Fibroblast of skin of abdomen (primary cell): ENCODE measurements at places on chromosomes 6 and 20.

GRCh38 chr20:41553142-41553879, 64.9 kb downstream of the CHD6 start:
- no peak for DNase-seq

DNA sequence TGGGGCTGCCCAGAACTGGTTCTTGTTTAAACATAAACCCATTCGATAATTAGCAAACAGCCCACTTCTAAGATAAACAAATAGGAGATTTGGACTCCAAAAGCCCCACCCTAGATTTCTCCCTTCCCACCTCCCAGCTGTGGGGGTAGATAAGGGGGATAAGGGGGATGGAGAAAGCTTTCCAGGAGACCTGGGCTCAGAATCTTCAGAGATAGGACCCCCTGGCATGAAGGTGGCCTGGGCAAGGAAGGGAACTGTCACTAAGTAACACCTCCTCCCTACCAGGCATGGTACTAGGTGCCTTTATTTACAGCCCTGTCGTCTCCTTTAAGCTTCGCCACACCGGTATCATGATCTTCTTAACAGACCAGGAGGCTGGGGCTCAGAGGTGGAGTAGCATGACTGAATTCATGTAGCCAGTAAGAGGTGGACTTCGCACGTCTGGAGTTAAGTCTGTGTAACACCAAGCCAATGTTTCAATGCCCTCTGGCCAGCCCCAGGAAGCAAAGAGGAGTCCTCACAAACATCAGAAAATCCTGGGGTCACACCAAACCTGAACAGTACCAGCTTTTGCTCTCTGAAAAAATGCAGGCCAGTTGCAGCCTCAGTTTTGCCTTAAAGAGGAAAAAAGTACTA, 4.6 kb downstream of the SDC4 start:
- no peak for DNase-seq

DNA sequence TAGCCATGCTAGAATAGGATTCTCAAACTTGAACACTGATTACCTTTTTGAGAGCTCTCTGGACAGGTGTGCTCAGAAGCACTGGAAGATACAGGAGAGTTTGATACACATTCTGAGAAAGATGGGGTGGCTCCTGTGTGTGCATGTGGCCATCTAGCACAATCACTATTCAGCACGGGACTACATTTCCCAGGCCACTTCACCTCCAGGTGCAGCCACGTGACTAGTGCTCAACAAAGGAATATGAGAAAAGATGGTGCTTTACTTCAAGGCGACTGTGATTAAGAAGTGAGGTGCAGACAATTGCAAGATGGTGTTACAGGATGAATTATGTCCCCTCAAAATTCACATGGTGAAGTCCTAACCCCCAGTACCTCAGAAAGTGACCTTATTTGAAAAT, 103.8 kb downstream of the BACH2 start:
- DNase-seq = no peak

GRCh38 chr6:18245642-18246041, 18.7 kb downstream of the DEK start:
- DNase-seq = no peak

GRCh38 chr20:18310592-18310991, 22.3 kb downstream of the ZNF133 start:
- DNase-seq = no peak

- DNase-seq = peak; percentile 65
Observed at GRCh38 chr20:51759769-51760510, 8.2 kb downstream of the ATP9A start.

- peak; percentile 89 for DNase-seq
Observed at GRCh38 chr6:130020907-130021629, 2.7 kb downstream of the L3MBTL3 start.

DNA sequence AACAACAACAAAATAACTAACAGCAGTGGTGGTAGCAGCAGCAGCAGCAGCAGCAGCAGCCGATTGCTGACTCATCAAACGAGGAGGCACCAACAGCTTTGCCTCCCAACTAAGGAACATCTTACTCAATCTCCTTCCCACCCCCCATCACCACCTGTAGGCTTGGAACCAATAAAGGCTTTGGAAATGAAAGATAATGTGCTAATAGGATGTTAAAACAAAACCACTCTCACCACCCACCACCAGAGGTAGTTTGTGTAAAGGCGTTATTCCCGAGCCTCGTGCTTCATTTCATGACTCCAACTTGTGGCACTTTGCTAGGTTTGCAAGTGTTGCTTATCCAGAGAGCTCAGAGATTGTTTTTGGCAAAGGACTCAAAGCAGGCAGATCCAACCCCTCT, 346.5 kb downstream of the CD83 start:
- peak; percentile 27 for DNase-seq

DNA sequence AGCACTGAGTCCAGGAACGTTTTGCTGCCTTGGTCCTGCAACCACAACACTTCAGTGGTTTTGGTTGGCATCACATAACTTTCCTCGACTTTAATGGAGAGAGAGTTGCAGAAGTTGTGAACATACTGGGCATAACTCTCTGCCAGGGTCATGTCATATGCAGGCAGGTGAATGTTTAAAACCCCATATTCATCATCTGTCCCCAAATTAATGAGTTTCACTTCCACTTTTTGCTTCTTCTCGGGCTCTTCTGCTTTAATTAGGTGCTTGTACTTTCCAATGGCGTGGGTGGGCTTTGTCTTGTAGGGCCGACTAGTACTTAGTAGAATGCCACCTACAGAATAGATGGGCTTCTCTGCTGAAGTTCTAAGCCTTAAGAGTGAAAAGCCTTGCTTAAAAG, 45.2 kb upstream of the TFAP2A start:
- DNase-seq = no peak

GRCh38 chr6:53673162-53673727, 7.7 kb upstream of the KLHL31 start:
- DNase-seq = peak; percentile 78

DNA sequence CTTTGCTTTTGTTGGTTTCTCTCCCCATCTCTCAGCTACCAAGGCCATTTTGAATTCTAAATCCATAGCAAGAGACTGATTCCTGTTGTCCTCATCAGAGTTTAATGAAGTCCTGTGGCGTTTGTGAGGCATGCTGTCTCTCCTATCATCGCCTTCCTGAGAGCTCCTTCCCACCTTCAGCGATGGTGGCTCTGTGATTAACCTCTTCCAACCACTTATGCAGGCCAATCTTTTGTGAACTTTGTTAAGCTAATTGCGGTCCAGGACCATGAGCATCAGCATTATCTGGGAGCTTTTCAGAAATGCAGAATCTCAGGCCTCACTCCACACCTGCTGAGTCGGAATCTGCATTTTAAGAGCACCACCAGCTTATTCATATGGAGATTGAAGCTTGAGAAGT, 272.5 kb upstream of the CDYL start:
- no peak for DNase-seq

DNA sequence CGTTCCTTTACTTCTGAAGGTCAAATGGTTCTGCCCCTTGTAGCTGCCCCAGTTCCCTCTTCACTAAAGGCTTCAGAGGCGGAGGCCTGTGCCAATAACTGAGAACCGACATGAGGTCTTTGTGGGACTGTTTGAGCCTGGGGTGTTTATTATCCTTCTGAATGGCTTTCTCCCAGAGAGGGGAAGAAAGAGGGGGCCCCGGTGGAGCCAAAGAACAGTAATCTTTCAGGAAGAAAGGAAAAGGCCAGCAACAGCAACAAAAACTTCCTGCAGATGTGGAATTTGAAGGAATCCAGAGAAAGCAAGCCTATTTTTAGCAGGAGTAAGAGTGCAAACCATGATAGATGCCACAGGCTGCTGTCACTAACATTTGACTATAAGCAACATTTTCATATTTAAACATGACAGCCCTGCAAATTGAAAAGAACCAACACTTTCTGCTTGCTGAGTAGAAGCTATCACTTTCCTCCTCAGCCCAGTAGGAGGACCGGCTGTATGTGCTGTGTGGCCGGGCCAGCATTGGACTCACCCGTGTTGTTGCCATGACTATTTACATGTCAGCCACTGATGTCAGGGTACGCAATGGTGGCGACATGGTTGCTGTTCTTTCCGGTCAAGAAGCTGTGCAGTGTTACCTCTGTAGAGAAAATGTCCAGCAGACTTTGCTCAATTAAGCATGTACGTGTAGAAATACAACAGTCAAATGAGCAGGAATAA, 121.3 kb downstream of the SOBP start:
- no peak for DNase-seq

- DNase-seq = no peak
Observed at GRCh38 chr6:37230104-37230503, 27.5 kb upstream of the TBC1D22B start.

GRCh38 chr6:142737368-142738034, 207.5 kb downstream of the HIVEP2 start:
- DNase-seq = peak; percentile 73

GRCh38 chr20:61690150-61690549, 375.5 kb downstream of the TAF4 start:
- DNase-seq = no peak

GRCh38 chr6:4923081-4923480, 80.8 kb downstream of the RPP40 start:
- no peak for DNase-seq

GRCh38 chr20:59192533-59192896, 28.9 kb downstream of the ZNF831 start:
- DNase-seq = no peak

- DNase-seq = no peak
Observed at GRCh38 chr6:131894493-131895424, 56.4 kb downstream of the CCN2 start.

DNA sequence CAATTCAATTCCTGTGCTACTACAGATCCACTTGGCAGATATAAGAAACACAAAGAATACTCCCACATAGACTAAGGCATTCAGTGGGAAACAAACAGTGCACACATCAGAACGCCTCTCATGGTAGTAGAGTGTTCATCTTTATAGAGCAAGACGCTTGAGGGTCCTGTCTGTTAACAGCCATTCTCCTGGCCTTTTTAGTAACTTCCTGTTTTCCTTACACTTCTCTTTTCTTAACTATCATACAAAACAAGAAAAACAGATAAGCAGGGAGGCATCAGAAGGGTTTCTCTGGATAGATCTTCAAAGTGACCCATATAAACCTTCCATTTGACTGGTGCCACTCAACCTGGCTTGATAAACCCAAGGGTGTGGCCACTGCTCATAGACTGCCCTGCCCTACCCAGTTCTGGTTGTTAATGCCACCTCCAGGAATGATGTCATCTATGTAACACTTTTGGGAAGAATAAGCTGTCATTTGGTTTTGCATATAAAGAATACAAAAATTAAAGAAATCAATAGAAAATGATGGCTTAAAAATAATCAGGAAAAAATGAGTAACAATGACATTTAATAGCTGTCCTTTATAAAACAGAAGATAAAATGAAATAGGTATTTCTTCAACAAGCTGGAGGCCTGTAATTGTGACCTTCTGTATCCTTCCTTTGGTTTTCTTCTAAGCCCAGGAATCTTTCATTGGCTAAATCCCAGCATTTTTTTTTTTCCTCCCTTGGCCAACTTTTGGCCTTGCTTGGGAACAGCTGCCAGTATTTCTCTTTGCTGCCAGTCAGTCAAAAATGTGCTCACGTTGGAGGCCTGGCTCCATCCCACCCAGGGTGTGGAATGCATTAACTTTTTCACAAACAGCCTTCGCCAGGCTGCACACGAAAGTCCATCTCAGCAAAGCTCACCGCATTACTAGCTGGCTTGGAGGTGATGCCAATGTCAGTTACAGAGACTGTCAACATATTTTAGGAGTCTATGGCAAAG, 103.5 kb downstream of the GJA10 start:
- peak; percentile 85 for DNase-seq

DNA sequence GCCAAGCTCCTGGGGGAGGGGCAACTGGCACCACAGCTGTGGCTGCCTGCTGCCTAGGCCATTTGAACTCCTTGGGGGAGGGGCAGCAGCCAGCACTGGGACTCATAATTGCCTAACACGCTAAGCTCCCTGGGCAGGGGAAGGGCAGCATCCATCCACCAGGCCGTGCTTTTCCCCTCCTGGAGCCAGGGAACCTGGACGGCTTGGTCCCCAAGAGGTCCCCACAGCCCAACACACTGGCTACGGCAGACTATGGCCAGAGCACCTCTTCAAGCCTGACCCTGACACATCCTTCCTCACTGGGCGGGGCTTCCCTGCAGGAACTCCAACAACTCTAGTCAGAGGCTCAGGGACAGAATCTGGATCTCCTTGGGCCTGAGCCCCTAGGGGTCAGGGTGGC, 269.4 kb downstream of the RNF144B start:
- DNase-seq = no peak

DNA sequence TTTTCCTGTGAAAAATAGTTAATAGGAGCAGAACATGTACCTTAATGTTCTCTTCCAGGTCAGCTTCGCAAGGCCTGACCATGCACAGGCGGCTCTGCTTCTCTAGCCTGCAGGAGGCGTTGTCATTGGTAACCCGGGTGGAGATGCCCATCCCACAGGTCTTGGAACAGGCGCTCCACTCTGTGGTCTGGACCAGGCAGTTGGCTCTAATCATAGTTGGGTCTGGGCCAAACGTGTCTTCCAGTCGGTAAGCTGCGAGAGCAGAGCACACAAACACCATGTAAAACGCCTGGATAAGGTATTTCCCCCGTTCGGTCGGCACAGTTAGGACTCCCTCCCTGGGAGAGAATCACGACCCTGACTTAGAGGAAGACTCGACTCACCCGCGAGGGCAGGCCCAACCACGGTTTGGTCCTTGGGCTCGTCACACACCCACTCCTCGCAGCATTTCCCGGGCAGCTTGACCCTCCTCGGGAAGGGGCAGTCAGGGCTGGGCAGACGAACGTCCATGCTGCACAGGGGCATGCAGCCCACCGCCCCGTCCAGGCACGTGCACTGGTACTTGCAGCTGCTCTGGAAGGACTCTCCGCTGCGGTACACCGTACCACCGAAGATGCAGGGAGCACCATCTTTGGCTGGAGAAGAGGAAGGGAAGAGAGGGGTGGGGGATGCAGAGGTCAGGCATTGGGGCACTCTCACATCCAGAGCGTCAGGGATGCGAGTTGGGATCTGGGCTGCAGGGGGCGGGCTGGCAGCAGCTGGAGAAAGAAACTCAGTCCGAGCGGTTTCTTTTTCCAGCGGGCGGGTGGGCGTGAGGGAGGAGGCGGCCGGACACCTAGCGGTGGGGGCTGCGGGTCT, 1.0 kb downstream of the CCN2 start:
- peak; percentile 86 for DNase-seq

GRCh38 chr6:103236923-103237322, 1622.8 kb downstream of the HACE1 start:
- DNase-seq = no peak

- DNase-seq = peak; percentile 48
Observed at GRCh38 chr6:166556863-166557322, 29.6 kb downstream of the RAMACL start.

GRCh38 chr6:95596021-95596420, 18.7 kb downstream of the MANEA start:
- DNase-seq = no peak

GRCh38 chr6:48099713-48100587, 11.0 kb downstream of the PTCHD4 start:
- DNase-seq = no peak

GRCh38 chr6:24445704-24446103, 43.0 kb downstream of the MRS2 start:
- DNase-seq = no peak
